ENCODE measurements at places on chromosomes 11 and 22.

DNA sequence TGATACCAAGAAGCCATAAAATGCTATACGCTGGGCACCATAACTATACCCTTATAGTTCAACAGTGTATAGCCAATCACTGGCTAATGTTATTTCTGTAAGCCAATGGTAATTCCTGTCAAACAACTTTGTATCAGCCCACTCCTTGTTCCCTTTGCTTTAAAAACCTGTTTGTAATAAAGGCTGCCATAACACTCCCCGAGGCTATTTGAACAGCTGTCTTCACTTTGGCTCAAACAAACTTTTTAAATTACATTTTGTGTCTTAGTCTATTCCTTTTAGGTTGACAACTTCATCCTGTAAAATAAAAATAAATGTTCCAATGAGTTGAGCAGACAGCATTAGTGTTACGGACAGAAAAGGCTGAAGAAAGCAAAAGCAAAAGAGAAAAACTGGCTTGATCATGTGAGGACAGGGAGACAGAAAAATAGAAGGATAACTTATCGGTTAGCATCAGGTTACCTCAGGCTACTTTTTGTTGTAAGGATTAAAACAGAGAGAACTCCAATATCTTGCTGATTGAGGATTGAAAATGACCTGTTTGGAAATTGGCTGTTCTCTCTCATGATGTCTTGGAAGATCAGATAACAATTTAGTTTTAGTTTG, 95.0 kb downstream of the AASDHPPT start:
- no peak for DNase-seq

GRCh38 chr11:121802542-121802941, 313.5 kb downstream of the BLID start:
- DNase-seq: no peak

GRCh38 chr22:29798801-29799200, 31.6 kb downstream of the UQCR10 start:
- DNase-seq: no peak

DNA sequence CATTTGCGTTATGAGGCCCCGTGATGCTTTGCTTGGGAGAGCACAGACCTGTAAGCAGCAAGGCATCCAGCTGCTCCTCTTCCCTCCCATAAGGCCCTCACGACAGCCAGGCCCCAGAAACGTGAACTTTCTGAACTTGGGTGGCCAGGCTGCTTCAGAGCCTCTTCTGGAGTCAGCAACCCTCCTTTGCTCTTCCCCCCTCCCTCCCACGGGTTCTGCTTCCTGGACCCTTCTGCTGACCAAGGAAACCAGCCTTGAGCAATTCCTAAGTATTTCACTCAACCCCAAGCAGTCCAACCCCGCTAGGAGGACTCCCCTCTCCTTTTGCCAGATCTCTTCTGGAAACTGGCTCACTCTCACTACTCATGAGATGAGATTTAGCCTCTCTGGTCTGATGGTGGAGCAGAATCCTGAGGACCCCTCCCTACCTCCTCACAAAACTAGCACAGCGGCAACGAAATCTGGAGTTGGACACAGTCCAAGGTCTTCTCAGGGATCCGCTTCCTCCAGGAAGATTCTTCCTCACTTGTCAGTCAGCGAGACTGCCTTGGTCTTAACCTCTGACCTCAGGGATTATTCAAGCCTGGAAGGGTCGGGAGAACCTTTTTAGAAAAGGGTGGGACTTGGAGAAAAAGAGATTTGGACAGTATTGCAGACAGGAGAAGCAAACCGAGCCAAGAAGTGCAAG, 86.2 kb downstream of the UBASH3B start:
- DNase-seq: no peak

DNA sequence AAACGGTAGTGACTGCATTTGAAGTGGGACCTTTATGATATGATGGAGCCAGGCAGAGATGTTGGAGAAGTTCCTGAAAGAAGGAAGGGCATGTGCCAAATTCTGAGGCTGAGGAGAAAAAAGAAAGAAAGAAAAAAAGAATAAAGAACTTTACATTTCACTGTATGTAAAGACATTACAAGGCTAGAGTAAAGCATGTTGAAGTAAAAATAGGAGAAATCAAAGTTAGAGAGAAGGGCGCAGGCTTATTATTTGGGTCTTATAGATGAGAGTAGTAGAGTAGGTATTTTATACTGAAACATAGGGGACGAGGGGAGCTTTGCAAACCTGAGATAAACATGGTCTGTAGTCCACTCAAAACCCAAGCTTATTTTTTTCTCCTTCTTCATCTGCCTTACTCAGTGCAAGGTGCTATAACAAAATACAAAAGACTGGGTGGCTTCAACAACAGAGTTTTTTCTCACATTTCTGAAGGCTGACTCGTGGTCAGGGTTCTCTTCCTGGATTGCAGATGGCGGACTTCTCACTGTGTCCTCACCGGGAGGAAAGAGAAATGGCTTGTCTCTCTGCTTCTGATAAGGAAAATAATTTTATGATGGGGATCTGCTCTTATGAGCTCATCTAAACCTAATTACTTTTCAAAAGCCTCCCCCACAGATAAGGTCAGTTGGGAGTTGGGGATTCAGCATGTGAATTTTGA, 2.7 kb downstream of the HBG1 start:
- DNase-seq: no peak

- DNase-seq: no peak
Observed at GRCh38 chr22:44543781-44544477, 45.9 kb upstream of the RTL6 start.

GRCh38 chr11:58632510-58632909, 10.0 kb downstream of the CNTF start:
- DNase-seq: no peak

GRCh38 chr11:102112509-102112821, 2.2 kb downstream of the YAP1 start:
- no peak for DNase-seq

- DNase-seq: no peak
Observed at GRCh38 chr11:25816411-25816810, 515.5 kb upstream of the ANO3 start.

DNA sequence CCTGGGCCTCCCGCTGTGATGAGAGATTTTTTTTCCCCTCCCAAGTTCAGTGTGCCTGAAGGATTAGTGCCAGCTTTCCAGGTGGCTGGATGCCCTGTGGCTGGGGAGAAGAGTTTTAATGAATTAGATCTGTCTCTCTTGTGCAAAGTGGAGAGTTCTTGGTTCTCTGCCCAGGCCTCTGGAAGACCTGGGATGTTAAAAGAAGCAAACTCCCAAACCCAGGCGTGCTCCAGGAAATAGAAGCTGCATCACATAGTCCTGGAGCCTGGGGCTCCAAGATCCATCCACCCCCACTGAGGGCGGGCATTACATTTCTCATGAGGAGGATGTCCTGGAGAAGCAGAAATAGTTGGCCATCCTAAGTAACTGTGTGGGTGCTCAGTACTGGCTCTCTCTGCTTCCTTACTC, 30.6 kb downstream of the SDHAF2 start:
- DNase-seq: no peak

GRCh38 chr11:8732748-8733241, 50.2 kb downstream of the RPL27A start:
- no peak for DNase-seq

DNA sequence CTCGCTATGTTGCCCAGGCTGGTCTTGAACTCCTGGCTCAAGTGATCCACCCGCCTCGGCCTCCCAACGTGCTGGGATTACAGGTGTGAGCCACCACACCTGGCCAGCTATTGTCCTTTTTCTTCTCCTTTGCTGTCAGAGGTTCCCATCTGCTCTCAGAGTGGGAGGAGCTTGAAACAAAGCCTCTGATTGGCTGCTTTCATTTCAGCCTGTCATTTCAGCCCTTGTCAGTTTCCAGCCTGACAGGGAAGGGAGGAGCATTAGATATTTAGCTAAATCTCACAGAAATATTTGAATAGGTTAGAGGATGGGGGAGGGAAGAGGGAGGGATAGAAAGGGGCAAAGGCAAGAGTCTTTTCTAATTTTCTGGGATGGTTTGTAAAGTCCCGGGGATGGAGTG, 8.7 kb downstream of the SLC22A6 start:
- no peak for DNase-seq

- DNase-seq: no peak
Observed at GRCh38 chr22:27681037-27681436, 120.5 kb downstream of the MN1 start.

DNA sequence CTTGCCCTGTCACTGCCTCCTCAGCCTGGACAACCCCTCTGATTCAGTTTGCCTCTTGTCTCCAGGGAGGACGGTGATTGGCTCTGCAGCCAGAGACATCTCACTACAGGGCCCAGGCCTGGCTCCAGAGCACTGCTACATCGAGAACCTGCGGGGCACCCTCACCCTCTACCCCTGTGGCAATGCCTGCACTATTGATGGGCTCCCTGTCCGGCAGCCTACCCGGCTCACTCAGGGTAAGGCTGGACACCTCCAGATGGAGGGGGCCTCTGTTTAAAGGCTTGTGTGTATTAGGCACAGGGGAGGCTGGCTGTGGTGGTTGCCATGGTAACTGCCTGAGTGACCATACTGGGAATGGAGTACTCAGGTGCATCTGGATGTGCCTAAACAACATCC, 8.6 kb downstream of the PHLDB1 start:
- DNase-seq: no peak

DNA sequence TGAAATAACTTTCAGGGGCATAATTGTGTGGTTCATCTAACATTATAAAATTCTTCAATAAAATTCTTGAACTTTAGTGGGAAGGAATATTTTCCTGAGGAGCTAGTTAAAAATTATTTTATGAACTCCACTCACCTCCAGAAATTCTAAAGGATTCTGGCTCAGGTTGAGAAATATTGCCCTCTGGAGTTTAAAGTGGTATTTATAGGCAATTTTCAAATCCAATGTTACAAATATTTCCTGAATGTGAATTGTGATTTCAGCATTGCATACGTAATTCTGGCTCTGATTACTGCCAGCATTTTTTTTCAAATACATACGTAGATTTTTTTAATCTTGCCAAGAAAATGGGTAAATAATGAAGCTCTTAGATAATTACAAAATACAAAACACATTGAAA, 598.2 kb upstream of the ANO3 start:
- DNase-seq: no peak
